Suppressor macrophage (primary cell): ENCODE measurements at places on chromosomes 2 and 18.
A peak's percentile ranks its signal among the peaks of the same experiment; 100 is the strongest.

GRCh38 chr2:39732482-39732881, 46.6 kb downstream of the THUMPD2 start:
- DNase-seq: no peak

GRCh38 chr2:171540437-171540836, 18.2 kb downstream of the CYBRD1 start:
- no peak for DNase-seq

DNA sequence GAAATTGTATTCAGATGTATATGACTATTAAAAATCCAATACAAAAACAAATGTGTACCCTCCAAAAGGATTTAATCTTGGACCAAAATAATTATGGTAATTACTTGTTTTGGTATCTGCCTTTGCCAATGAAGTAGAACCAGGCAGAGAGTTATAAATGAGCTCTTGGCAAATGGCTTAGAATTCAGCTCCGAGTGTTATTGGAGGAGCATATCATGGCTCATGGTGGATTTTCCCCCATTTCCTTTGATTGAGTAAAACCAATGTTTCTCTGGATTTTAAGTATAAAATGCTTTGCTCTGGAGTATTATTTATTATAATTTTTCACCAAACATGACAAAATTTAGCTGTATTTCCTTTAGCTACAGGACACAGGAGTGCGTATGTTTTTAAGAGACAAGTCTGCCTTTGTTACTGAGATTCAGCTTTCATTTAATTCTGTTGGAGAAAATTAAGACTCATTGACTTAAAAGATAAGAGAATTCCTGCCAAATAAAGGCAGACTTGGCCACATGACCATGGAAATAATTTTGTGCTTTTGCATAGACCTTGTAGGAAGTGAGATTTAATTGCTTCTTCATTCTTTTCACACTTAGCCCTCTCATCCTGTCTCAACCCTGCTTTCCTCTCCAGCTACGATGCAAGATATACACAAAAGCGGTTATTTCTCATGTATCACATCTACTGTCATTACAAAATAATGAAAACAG, 281.0 kb upstream of the SOX11 start:
- no peak for DNase-seq

GRCh38 chr2:106343274-106343673, 124.9 kb downstream of the RGPD3 start:
- no peak for DNase-seq

DNA sequence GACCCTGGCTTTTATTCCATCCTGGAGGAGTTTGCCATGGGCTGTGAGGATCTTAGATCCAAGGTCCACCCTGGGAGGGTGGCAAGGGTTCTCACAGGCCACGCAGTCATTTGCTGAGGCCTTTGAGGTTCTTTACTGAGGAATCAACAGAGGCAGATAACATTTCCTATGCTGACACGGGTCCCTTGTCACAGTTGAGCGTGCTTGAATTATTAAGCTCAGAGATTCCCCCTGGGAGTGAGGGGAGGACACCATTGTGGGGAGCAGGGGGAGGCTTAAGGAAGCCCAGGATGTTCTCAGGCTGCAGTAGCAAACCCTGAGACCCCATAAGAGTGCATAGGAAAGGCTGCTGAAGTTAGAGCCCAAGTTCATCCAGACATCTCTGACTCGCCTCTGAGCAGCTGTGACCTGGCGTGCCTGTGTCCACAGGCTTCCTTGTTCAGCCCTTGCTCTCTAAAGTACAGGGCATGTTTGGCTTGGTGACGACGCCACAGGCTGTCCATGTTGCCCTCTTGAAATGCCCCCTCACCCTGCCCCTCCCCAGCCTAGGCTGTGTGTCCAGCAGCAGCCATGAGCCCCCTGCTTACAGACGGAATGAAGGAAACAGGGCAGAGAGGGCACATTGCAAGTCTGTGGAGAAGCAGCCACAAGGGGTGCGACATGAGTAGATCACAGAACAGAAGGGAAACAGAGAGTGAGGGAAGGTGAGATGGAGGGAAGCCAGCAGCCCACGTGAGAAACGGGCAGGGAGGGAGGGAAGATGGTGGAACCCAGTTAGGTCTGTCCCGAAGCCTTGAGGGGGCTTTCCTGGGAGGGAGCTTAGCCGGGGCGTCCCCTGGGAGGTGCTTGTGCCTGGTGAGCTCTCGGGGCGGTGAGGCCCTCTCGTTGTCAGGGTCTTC, 34.0 kb downstream of the NAPG start:
- DNase-seq: no peak

GRCh38 chr18:11553098-11553940, 56.1 kb upstream of the SLC35G4 start:
- peak; percentile 40 for DNase-seq

DNA sequence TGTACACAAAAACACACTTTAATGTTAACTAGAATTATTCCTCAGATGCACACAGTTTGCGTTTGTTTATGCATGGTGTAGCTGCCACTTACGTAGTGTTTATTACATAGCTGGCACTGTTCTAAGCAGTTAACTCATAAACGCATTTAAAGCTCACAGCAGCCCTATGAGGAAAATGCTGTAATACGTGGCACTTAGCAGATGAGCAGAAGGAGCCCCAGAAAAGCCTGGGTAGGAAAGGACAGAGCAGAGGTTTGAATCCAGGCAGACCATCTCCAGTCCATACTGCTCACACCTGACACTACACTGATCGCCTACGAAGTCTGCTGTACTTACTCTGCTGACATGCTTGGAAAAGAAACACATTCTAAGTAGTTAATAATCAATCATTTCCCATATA, 66.6 kb downstream of the BCL2 start:
- peak; percentile 7 for DNase-seq

DNA sequence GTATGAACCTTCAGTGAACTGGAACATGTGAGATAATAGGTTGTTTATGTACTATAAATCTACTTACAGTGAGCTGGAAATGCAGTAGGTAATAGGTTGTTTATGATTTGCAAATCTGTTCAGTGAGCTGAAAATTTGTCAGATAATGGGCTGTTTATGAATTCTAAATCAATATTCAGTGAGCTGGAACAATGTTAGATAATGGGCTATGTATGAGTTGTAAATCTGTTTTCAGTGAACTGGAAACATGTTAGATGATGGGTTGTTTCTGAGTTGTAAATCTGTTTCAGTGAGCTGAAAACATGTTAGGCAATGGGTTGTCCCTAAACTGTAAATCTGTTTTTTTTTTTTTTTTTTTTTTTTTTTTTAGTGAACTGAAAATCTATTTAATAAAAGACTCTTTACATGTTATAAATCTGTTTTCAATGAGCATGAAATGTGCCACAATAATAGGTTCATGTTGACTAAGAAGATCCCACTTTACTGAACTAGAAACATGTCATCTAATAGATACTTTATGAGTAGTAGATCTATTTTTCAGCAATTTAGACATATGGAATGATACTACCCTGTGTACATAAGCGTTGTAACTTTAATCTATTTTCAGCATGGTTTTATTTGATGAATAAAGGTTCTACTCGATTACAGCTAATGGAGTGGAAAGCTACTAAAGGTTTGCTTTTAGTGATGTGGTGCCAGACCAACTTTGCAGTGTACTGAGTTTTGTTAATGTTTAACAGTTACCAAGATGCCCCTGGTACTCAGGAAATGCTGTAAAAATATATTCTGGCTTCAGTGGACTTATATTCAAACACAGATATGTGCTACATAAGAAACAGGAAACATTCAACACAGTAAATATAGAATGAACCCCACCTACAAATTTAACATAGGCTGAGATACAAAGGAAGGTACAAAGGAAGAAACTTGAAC, 1471.8 kb downstream of the LRP1B start:
- no peak for DNase-seq

- no peak for DNase-seq
These were observed 78.1 kb downstream of the SPHKAP start for GRCh38 chr2:228103379-228103778.

GRCh38 chr2:223725494-223725893, 111.9 kb downstream of the AP1S3 start:
- DNase-seq: peak; percentile 85

DNA sequence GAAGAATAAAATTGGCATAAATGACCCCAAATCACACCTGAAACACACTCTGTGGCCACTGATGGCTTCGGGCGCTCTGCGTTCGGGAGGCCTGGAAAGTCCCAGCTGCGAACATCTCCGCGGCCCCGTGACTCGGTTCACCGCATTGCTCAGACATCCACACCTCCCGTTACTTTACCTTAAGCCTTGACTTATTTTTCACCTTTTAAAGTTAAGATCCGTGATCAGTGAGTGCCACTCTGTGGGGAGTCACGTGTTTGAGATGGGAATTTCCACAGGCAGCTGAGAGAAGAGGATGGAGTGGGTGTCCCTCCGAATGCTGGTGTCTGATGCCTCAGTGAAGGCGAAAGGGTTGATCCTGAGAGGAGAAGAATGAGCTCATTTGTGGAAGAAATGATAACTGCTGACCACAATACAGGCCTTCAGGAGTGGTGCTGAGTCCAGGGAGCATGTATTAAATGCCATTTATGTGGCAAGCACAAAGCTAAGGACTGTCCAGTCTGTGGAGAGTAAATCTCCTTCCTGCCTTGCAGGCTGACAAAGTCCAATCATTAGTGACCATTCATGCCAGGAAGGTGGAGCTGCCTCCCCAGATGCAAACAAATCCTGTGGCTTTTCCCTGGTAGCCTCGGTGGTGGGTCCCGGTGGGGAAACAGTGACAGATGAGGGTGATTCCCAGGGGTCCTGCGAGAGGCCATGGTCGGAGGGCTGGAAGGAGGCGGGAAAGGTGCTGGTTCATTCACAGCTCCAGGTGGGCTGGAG, 168.8 kb downstream of the RTP5 start:
- no peak for DNase-seq

- no peak for DNase-seq
These were observed 177.2 kb upstream of the DPP10 start for GRCh38 chr2:114265261-114265660.

DNA sequence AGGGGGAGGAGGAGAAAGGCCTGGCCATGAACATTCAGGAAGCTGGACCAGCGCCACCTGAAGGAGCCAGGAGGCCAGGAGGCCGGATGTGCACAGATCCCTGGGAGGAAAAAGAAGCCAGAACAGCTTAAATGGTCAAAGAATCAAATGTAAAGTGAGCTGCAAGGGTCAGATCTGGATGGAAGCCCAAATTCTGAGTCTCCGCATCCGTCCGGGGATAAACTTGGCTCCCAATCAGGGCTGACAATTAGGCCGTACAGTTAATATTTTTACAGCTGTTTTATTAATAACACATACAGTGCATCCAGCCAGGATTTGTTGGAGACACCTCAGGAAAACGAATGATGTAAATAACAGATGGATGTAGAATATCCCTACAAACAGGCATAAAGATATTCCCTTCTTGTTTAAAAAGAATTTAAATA, 495.1 kb upstream of the TCF4 start:
- DNase-seq: no peak

- no peak for DNase-seq
These were observed 1379.1 kb upstream of the CDH2 start for GRCh38 chr18:29556070-29556469.

GRCh38 chr2:34011684-34012083, 412.6 kb upstream of the FAM98A start:
- DNase-seq: no peak

DNA sequence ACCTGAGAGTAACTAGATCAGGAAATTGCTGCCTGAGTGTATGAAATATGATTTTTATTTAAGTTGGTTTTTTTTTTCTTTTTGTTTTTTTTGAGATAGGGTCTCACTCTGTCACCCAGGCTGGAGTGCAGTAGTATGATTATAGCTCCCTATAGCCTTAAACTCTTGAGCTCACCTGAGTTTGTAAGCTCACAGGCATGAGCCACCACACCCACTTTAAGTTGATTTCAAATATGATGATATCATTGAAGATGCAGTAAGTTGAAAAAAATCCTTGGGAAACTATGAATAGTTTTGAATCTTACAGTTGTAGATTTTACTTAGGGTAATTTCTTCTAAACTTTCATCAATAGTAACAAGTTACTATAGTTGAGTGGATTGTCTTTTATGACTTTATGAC, 234.7 kb downstream of the ZNF407 start:
- no peak for DNase-seq

DNA sequence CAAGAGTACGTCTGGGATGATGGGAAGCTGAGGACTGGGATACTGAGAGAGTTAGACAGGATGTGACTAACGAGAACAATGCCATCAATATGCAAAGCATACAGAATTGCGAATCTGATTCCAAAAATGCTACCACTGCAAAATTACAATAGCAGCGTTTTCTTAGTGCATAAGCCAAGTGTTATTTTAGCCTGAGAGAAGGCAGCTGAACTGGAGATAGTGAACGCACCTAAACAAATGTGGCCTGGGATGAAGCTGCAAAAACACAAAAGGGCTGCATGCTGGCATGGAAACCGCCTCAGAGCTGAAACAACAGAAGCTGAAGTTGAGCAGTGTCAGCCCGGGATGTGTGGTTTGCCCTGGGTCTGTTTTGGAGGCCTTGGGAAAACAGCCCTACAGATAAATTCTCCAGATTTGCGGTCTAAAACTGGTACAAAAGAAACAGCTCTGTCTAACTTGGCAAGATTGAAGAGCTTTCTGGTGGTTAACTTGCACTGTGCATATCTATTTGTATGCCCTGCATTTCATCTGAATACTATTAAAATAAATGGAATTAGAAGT, 45.5 kb downstream of the LYPD6 start:
- DNase-seq: no peak

DNA sequence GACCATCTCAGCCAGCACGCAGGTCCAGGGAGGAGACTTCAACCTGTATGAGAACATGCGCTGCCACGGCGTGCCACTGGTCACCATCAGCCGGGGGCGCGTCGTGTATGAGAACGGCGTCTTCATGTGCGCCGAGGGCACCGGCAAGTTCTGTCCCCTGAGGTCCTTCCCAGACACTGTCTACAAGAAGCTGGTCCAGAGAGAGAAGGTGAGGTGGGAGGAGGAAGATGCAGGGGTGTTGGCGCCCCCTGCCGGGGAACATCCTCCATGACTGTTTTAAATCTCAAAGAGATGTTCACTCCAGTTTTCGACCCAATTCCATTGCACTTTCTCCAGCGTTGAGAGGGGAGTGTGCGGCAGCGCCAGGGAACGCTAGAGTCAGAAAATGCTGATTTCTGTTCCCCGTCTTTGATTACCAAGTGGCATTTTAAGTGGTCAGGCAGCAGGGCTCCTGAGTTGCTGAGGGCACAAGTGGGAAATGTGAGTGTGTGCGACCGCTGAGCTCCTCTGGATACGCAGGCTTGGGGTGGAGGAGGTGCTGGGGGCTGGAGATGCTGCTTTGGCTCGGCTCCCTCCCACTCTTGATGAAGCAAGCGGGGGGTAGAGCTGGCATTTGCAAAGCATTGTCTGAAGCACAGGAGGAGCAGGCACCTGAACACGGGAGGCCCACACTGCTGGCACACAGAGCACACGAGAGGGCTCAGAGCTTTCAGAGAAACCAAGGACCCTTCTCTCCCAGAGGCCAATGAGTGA, 27.7 kb upstream of the MAPRE3 start:
- DNase-seq: peak; percentile 72

GRCh38 chr18:3104190-3105054, 91.5 kb upstream of the LPIN2 start:
- DNase-seq: no peak

DNA sequence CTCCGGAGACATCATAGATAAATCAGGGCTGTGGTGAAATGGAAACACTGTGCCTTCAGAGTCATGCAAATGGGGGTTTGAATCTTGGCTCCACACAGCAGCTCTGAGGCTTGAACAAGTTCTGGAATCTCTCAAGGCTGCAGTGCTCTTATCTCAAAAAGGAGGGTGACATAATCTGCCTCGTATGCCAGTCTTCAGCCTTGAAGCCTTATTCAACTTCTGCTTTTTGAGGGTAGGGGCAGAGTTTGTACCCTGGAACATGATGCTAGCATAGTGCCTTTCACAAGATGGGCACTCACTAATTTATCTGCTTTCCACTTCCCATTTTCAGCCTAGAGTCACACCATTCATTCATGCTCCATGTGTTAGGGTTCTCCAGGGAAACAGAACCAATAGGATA, 42.3 kb downstream of the GATA6 start:
- DNase-seq: peak; percentile 30
